Stimulated activated CD4-positive, alpha-beta T cell treated with anti-CD3 and anti-CD28 coated beads, Interleukin-15, amount 100 ng/mL, for 1 hour (primary cell): ENCODE measurements at places on chromosomes 3 and 15.

DNA sequence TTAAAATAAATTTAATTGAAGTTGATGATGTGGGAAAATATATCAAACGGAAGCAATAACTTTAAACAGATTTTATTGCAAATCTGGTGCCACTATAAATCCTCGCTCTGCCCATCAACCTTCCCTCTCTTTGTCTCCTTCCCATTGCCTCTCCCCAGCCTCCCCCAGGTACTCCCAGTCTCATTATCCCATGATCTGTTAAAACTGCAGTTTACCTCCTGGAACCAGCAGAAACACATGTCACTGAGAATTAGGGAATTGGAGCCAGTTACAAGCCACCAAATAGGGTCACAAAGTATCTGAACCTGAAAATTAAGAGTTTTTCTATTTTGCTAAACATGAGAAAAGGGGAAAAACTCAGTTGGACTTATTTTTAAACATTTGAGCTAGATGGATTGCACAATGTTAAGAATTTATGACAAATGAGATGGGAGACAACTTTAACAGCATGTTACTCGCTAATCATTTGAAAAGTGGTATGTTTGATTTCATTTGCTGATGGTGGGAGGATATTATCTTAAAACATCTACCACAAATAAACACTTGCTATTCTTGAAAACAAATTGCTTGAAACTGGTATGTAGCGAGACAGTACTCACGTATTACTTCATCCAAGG lies 2.4 kb downstream of the PLCH1 start:
- no peak for DNase-seq

- no peak for DNase-seq
Measured at GRCh38 chr3:104106276-104106675, 1260.4 kb upstream of the ALCAM start.

- DNase-seq = no peak
Measured at GRCh38 chr3:56019490-56020146, 448.6 kb downstream of the ERC2 start.

GRCh38 chr15:75532413-75533250 lies 46.5 kb downstream of the PTPN9 start:
- DNase-seq = no peak

DNA sequence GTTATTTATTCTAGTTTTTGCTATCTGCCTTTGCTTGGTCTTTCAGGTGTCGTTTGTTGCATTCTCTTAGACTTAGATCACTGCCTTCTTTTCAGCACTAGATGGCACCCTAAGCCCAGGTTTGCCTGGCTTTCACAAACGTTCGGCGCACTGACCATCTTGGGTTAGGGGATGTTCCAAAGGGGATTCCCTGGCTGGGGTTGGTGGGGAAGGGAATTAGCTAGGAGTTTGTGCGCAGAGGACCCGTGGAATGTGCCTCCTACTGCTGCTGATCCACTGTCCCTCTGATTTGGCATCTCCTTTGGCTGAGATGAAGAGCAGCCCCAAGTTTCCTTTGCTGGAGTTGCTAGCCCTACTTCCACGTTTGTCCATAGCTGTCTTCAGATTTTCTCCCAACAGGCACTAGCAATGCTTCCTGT lies 33.9 kb downstream of the PFN2 start:
- peak; percentile 8 for DNase-seq
